Activated T-helper 2 cell treated with anti-CD3 and anti-CD28 coated beads, Interferon-gamma antibody, Interleukin-2, Interleukin-4, amounts not matched to agents 10 μg/mL and 5 μg/mL and 100 μg/mL, durations not matched to agents 14 hours and 24 hours and 36 hours (primary cell): ENCODE measurements at places on chromosomes 4 and X. TPM values are rescaled to one million over a fixed set of nuclear protein-coding genes. Genes with fewer than 3 reads are reported as not detected.

The PABPC1L2A gene
- not detected in 2 replicates for total RNA-seq

The DCAF8L2 gene
- total RNA-seq: not detected in 2 replicates

The INTU gene
- total RNA-seq: not detected in 2 replicates

The PAQR3 gene
- total RNA-seq: 11.0 and 13.1 TPM in 2 replicates

The MAGEA10 gene
- total RNA-seq: not detected in 2 replicates

The TMEM144 gene
- total RNA-seq: 0.16 and 0.23 TPM in 2 replicates

The NLGN4X gene
- 0.09 and 0.18 TPM in 2 replicates for total RNA-seq

The PCDH18 gene
- not detected in 2 replicates for total RNA-seq

The PPP4R3C gene
- total RNA-seq: not detected in 2 replicates

The NAA11 gene
- total RNA-seq: not detected in 2 replicates

The PCYT1B gene
- 0.09 and 0.21 TPM in 2 replicates for total RNA-seq

The LIMCH1 gene
- total RNA-seq: not detected in 2 replicates

The PDE5A gene
- 0.25 and 0.32 TPM in 2 replicates for total RNA-seq

The FHL1 gene
- total RNA-seq: 4.5 and 8.1 TPM in 2 replicates

The CFAP99 gene
- not detected in 2 replicates for total RNA-seq

The AKAP4 gene
- total RNA-seq: not detected in 2 replicates
